ENCODE measurements at places on chromosomes 5 and 9. TPM values are rescaled to one million over a fixed set of nuclear protein-coding genes. Genes with fewer than 3 reads are reported as not detected.
A peak's percentile ranks its signal among the peaks of the same experiment; 100 is the strongest.

DNA sequence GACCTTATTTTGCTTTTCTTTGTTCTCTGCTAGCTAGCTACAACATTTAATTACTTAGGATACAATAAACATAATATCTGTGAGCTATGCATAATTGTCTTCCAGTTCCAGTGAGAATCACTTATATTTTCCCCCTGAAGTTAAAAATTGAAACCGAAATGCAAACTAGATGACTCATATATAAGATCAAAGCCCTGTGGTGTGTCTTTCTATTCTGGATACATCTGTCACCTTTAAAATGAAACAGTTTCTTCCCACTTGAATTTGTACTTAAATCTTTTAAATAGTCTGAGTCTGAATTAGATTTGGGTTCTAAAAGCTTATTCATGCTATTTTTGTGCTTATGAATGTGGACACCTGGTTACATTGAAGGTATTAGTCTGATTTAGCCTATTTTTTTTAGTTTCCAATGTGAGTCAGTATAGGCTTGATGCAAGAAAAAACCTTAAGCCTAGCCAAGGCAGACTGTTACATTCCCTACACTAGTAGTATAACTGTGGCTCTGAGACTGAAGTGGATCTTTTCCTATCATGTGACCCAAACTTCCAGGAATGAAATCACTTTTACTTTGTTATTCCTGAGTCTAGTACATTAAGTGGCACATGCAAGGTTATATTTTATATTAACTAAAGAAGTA, 703.5 kb upstream of the RGMB start:
- no peaks in the 10 kb centered on the region for H3K36me3 ChIP-seq
- peaks cover 1% of the 10 kb centered on the region for H3K27me3 ChIP-seq
- no peaks in the 10 kb centered on the region for H3K4me1 ChIP-seq
- H3K27ac ChIP-seq, result no peak overlapping the region
- DNase-seq, result no peak

DNA sequence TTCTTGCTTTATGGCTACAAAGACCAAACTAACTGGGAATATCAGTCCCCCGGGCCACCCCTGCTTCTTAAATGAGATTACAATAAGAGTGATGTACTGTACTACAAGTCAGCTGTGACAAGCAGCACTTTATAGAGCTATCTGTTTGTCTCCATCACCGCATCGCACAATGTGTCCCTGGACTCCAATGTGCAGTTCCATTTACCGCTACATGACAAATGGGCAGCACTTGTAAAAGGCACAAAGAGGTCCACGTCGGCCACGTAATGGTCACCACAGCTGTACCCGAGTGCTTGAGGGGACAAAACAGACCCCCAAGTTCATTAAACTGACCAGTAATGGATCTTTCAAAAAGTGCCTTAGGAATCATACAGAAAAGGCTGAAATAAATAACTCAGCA, 54.1 kb downstream of the PSMB7 start:
- H3K4me3 ChIP-seq, result no peak overlapping the region
- DNase-seq, result no peak
- no peak overlapping the region for H3K27ac ChIP-seq
- H3K4me1 ChIP-seq, result peaks cover 34% of the 10 kb centered on the region
- peaks cover 11% of the 10 kb centered on the region for H3K36me3 ChIP-seq

GRCh38 chr5:179312557-179313235, 32.6 kb downstream of the ADAMTS2 start:
- no peak for DNase-seq
- no peaks in the 10 kb centered on the region for H3K4me1 ChIP-seq
- H3K27me3 ChIP-seq, result no peaks in the 10 kb centered on the region
- no peaks in the 10 kb centered on the region for H3K36me3 ChIP-seq

- H3K27me3 ChIP-seq, result peaks cover 10% of the 10 kb centered on the region
- DNase-seq, result no peak
- H3K4me3 ChIP-seq, result no peak overlapping the region
- H3K36me3 ChIP-seq, result no peaks in the 10 kb centered on the region
- no peak overlapping the region for H3K27ac ChIP-seq
- peaks cover 9% of the 10 kb centered on the region for H3K4me1 ChIP-seq
These were observed 69.0 kb upstream of the SNX2 start for GRCh38 chr5:122705851-122706250.

- no peaks in the 10 kb centered on the region for H3K4me1 ChIP-seq
- no peak for DNase-seq
- H3K4me3 ChIP-seq, result no peak overlapping the region
- no peaks in the 10 kb centered on the region for H3K36me3 ChIP-seq
- H3K27ac ChIP-seq, result no peak overlapping the region
These were observed 47.7 kb upstream of the STK32A start for GRCh38 chr5:147187099-147187540.

DNA sequence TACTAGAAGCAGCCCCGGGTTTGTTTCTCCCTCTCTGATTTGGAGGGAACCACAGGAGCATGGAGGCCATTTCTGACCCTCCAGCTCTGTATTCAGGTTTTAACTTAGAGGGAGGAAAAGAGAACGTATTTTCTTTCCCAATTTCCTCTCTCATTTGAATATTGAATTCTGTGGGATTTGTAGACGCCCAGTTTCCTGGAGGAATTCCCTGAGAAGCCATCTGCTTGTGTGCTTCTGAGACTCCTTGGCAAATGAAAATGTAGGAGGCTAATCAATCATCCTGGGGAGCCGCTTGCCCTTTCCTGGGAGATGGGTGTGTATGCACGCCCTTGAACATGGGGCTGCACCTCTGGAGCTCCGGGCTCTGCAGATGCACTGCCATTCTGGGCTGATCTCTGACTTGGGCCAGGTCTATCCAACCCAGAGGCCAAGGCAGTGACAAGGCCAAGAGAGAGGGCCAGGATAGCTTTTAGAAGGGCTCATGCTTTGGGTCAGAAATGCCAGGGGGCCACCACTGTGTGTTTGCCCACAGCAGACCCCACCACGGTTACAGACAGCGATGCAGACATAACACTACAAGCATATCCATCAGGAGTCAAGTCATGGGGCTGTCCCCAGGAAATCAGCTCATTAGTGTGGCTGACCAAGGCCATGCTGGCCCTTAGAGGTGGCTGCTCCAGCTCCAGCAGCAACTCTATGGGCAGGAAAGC, 174.5 kb downstream of the C5orf15 start:
- peaks cover 8% of the 10 kb centered on the region for H3K27me3 ChIP-seq
- no peaks in the 10 kb centered on the region for H3K36me3 ChIP-seq
- no peaks in the 10 kb centered on the region for H3K4me1 ChIP-seq
- H3K27ac ChIP-seq, result no peak overlapping the region
- H3K4me3 ChIP-seq, result no peak overlapping the region

DNA sequence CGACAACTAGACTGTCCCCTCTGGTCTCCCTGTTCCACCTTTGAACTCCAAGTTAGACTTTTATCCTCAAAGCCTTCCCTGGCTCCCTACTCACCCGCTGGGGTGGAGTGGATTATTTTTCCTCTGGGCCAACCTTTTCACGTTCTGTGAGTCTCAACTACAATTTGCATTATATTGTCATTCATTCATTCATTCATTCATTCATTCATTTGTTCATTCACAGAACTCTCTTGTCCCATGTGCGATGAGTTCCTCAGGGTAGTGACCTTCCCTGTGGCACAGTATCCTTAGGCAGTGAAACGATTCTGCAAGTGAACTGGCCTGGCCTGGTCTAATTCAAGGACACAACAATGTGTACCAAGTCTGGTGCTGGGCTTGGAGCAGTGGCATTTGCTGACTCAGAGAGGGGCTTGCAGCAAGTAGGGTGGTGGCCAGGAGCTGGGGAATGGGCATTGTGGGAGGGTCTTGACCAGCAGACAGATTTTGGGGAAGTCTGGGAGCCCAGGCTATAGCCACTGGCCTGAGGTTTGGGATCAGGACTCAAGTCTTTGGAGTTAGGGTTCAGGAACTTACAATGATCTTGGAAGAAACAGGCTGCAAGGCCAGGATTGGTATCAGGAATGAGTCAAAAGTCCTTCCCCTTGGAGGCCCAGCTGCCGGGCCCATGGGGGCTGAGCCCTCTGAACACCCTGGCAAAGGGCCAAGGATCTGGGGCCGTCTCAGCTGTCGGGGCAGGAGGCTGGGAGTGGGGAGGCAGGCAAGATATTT, 37.2 kb upstream of the COL15A1 start:
- H3K36me3 ChIP-seq, result no peaks in the 10 kb centered on the region
- no peak overlapping the region for H3K4me3 ChIP-seq

DNA sequence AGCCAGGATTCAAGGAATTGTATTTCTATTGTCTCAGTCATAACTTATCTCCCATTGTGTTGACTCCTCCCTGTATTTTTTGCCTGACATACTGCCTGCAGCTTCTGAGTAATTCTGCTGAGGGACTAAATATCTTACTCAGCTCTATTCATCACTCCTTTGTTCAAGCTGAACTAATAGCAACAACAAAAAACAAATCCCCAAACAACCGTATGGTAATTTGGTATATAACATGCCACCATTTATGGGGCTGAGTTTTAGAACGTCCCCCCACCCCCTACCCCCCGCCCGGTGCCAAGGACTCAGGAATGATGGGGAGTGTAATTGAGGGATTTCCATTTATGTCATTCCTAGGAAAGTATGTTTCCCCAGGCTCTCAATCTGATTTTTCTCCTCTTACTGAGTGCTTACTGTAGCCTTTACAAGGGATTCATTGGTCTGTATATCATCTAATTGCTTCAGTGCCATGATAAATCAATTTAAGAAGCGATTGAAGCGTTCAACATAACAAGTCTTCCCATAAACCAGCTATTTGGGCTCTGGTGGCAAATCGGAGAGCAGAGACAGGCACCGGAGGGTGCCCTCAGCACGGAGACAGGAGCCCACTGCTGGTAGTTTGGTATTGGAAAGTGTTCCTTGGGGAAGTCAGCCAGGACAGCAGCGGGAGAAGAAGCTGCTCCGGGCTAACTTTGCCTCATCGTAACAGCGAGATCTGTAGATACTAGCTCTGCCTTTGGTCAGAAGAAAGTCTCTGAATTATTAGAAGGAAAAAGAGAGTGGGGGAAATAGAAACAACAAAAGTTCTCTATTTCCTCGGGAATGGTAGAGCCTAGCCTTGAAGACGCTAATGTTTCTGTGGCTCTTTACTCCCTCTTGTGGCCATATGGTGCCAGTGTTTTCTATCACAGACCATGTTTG, 40.7 kb upstream of the HSD17B4 start:
- peaks cover 32% of the 10 kb centered on the region for H3K4me1 ChIP-seq
- H3K27ac ChIP-seq, result peak overlapping the region; percentile 13
- peak; percentile 58 for DNase-seq
- H3K36me3 ChIP-seq, result no peaks in the 10 kb centered on the region
- H3K4me3 ChIP-seq, result peak overlapping the region; percentile 70
- peaks cover 6% of the 10 kb centered on the region for H3K27me3 ChIP-seq

DNA sequence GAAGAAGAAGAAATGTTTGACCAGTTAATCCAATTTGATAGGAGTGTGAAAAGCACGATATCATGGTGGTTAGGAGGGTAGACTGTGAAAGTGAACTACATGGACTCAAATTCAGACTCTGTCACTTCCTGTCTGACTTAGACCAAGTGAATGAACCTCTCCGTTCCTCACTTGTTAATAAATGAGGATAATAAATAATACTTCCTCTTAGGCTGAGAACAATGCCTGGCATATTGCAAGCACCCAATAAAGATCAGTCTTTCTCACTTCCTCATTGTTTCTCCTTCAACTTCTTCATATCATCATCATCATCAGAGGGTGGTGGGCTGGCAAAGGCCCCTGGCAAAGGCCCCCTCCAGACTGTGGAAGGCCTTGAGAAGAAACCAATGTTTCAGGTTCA, 148.7 kb downstream of the CDK5RAP2 start:
- H3K27me3 ChIP-seq, result no peaks in the 10 kb centered on the region
- H3K4me1 ChIP-seq, result peaks cover 11% of the 10 kb centered on the region
- H3K27ac ChIP-seq, result no peak overlapping the region
- peaks cover 58% of the 10 kb centered on the region for H3K36me3 ChIP-seq
- DNase-seq, result no peak

- H3K4me1 ChIP-seq, result peaks cover 32% of the 10 kb centered on the region
- DNase-seq, result no peak
- no peaks in the 10 kb centered on the region for H3K27me3 ChIP-seq
- peaks cover 57% of the 10 kb centered on the region for H3K36me3 ChIP-seq
These were observed 10.0 kb upstream of the MATR3 start for GRCh38 chr5:139283252-139284166.

GRCh38 chr5:110321117-110321516, 405.4 kb downstream of the TMEM232 start:
- no peaks in the 10 kb centered on the region for H3K36me3 ChIP-seq
- no peak for DNase-seq
- no peak overlapping the region for H3K4me3 ChIP-seq
- H3K27me3 ChIP-seq, result no peaks in the 10 kb centered on the region
- no peak overlapping the region for H3K27ac ChIP-seq

DNA sequence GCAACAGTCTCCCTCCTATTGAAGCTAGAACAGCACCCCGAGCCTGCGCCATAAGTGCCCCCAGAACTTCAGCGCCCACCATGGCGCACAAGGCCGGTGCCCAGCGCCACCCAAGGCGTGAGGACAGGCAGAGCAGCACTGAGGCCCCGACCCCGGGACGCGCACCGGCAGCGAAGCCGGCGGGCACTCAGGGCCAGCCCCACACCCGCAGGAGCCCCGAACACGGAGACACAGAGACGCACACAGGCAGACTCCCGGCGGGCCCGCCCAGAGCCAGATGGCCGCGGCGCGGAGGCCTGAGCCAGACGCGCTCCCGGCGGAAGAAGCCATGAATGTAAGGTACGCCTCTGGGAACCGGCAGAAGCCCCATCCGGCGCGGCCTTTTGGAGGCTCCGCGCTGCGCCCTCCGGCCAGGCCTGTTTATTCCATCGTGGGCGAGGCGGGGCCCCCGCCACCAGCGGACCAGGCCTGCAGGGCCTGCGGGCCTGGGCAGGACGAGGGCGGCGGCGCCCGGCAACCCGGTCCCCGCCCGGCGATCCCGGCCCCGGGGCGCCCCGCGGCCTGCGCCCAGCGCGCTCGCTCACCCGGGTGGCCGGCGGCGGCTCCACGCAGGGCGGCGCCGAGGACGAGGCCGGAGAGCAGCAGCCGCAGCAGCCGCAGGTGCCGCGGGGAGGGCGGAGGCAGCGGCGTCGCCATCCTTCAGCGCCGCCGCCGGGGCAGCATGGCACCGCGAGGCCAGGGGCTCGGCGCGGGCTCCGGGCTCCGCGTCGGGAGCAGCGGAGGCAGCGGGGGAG, 486 bp downstream of the NPDC1 start:
- H3K4me3 ChIP-seq, result peak overlapping the region; percentile 76
- no peak for DNase-seq
- peaks cover 29% of the 10 kb centered on the region for H3K4me1 ChIP-seq
- H3K36me3 ChIP-seq, result no peaks in the 10 kb centered on the region
- H3K27me3 ChIP-seq, result peaks cover 31% of the 10 kb centered on the region
- H3K27ac ChIP-seq, result peak overlapping the region; percentile 65

GRCh38 chr5:68271124-68271523, 55.6 kb downstream of the PIK3R1 start:
- no peaks in the 10 kb centered on the region for H3K27me3 ChIP-seq
- peaks cover 85% of the 10 kb centered on the region for H3K4me1 ChIP-seq
- DNase-seq, result no peak
- no peak overlapping the region for H3K27ac ChIP-seq
- no peak overlapping the region for H3K4me3 ChIP-seq
- peaks cover 18% of the 10 kb centered on the region for H3K36me3 ChIP-seq

- no peak overlapping the region for H3K27ac ChIP-seq
- no peaks in the 10 kb centered on the region for H3K4me1 ChIP-seq
- H3K4me3 ChIP-seq, result no peak overlapping the region
- peaks cover 2% of the 10 kb centered on the region for H3K27me3 ChIP-seq
- no peaks in the 10 kb centered on the region for H3K36me3 ChIP-seq
These were observed 12.2 kb downstream of the DDX4 start for GRCh38 chr5:55750063-55750462.

GRCh38 chr9:122457787-122458186, 19.9 kb downstream of the OR1J1 start:
- H3K4me3 ChIP-seq, result no peak overlapping the region
- H3K27me3 ChIP-seq, result peaks cover 52% of the 10 kb centered on the region
- H3K27ac ChIP-seq, result no peak overlapping the region
- H3K4me1 ChIP-seq, result no peaks in the 10 kb centered on the region

Gene DBN1
- total RNA-seq, result 5.0 TPM

Gene GLRX
- total RNA-seq, result 72.5 TPM

Gene SPOCK1
- 0.86 TPM for total RNA-seq

Gene FOXD4L3
- total RNA-seq, result not detected

Gene ARL14EPL
- total RNA-seq, result not detected

Gene PCDHB12
- total RNA-seq, result not detected

Gene N4BP3
- total RNA-seq, result 4.4 TPM

Gene UNC5A
- not detected for total RNA-seq
